LHCN-M2 (cell line): ENCODE measurements at places on chromosomes 5 and 9. TPM values are rescaled to one million over a fixed set of nuclear protein-coding genes. Genes with fewer than 3 reads are reported as not detected.

Gene OR1J2
- not detected in 2 replicates for total RNA-seq

Gene RRAGA
- 59.1 and 73.0 TPM in 2 replicates for total RNA-seq

Gene LHFPL2
- 97.3 and 104 TPM in 2 replicates for total RNA-seq

Gene PCDHGB6
- total RNA-seq, result 0.32 and 0.40 TPM in 2 replicates

Gene BNIP1
- total RNA-seq, result 15.8 and 17.4 TPM in 2 replicates

Gene GPR21
- 0.11 TPM in 1 of 2 replicates, not detected in the other for total RNA-seq

Gene COL5A1
- 36.4 and 56.0 TPM in 2 replicates for total RNA-seq

Gene CSF2
- not detected in 2 replicates for total RNA-seq

Gene HTR1A
- not detected in 2 replicates for total RNA-seq

Gene C9
- total RNA-seq, result not detected in 2 replicates

Gene ACTBL2
- not detected in 2 replicates for total RNA-seq

Gene TMC1
- total RNA-seq, result not detected in 2 replicates

Gene CCNI2
- total RNA-seq, result 0.06 TPM in 1 of 2 replicates, not detected in the other

Gene MYMK
- 0.63 TPM in 1 of 2 replicates, not detected in the other for total RNA-seq

Gene MEGF10
- total RNA-seq, result 21.0 and 26.4 TPM in 2 replicates

Gene ZNG1A
- 27.6 and 31.8 TPM in 2 replicates for total RNA-seq

Gene IL31RA
- 0.90 and 1.4 TPM in 2 replicates for total RNA-seq

Gene ZBTB26
- 2.1 and 4.2 TPM in 2 replicates for total RNA-seq

Gene INSL6
- total RNA-seq, result not detected in 2 replicates

Gene SEMA4D
- 0.06 TPM in 1 of 2 replicates, not detected in the other for total RNA-seq

Gene PHF24
- not detected in 2 replicates for total RNA-seq
